Stimulated activated CD8-positive, alpha-beta memory T cell treated with anti-CD3 and anti-CD28 coated beads, Interleukin-4, amount 100 ng/mL, for 48 hours (primary cell): ENCODE measurements at places on chromosomes 6 and 20.
A peak's percentile ranks its signal among the peaks of the same experiment; 100 is the strongest.

DNA sequence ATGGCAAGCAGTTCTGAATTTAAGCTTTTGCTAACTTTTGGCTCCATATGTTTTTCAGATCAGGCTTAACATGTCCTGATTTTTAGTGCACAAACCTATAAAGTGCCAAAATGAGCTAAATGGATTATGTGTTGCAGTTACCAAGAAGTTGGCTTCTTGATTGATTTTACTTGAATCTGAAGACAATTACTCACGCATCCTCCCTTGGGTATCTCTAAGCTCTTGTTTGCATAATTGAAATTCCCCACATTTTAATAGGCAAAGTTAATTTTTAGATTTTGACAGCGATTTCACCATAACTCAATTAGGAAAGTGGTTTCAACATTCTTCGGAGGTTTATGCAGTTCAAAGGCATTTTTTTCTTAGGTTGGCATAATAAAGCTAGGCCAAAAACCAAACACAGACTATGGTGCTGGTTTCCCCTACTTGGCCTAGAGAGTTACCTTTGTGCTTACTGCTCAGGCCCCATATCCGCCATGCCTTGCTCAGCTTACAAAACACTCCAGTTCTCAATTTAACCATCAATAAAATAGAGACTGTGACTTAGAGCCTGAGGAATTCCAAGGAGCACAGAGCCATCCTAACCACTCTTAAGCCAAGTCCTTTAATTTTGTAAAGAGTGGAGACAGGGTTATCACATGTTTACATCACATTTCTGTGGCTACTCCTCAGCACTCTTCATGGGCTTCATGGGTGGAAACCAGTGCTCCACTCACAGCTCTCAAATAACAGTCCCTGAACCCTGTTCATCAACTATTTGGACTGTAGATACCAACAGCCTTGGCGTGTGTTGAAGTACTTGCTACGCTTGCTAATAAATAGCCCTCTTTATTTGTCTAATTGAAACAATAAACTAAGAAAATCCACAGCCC is 32.1 kb downstream of the LAMA4 start:
- no peak for DNase-seq

GRCh38 chr20:25272223-25273000 is 24.5 kb downstream of the PYGB start:
- DNase-seq: no peak

- no peak for DNase-seq
Measured at GRCh38 chr20:25281541-25281991, 33.7 kb downstream of the PYGB start.

DNA sequence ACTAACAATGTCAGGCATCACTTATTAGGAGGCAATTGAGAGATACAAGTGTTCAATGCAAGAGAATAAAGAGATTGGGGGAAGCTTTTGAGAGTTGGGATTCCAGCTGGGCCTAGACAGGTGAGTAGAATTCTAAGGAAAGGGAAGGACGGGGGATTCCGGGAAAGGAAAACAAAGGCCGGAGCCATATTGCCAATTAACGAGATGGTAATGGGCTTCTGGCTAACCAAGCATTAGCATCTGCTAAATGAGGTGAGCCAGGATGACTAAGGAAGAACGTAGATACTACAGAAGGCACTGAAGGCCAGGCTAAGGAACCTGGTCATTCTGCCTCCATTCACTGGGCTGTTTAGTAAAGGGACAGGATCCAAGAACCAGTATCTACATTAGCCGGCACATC is 10.5 kb downstream of the FYN start:
- no peak for DNase-seq

DNA sequence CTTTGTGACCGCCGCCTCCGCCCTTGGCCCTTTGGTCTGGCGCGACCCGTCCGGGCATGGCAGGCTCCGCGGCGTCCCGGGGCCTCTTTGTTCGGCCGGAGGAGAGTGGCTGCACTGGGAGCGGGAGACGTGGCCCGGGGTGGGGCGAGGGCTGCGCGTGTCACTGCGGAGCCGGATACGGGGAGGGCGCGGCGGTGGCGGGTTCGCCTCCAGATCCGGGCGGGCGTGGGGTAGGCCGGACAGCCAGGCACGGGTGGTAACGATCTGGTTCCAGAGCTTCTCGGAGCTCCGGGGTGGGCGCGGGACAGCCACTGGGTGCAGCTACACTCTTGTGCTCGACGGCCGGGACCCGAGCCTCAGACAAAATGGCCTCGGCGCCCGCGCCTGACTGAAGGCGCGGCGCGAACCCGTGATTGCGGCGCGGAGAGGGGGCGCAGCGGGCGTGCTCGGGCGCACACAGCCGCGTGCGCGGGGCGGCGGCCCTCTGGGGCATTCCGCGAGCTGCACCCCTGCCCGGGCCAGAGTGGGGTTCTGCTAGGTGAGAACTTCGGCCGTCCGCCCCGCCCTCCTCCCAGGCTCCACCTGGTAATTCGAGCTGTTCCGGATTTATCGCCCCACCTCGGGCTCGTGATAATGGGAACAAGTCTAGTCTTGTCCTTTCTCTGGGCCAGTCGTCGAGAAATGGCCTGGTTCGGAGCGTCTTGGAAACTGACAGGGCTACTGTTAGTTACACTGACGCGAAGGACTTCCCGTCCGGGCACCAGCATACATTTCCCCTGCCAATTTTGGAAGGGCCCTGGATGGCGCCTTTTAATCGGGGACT is 1.0 kb downstream of the LOC128125822 start:
- peak; percentile 75 for DNase-seq

GRCh38 chr6:145071836-145072235 is 663.5 kb downstream of the EPM2A start:
- DNase-seq: no peak

DNA sequence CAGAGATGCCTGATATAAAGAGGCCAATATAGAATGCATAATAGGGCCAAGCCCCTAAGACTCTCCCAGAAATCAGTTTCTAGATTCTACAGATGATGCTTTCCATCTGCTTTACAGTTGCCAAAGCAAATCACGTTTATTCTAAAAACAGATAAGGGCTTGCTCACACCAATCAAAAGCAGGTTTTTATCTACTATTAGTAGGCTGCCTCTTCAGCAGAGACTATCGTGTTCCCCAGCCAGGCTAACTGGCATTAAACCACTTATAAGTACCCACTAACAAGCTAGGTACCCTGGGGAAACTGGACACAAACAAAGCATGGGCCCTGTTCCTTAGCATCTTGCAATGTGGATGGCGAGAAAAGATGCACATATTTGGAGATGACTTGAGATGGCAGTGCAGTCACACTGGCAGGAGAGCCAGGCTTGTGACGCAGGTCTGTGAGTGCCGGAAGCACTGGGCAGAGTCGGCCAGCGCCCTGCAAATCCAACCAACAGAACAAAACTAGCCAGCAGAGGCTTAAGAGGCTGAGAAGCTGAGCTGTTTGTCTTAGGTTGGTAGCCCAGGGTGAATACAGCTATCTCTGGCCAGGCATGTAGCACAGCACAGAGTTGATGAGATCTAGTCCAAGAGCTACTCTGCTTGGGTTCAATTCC is 73.4 kb downstream of the GFOD1 start:
- DNase-seq: no peak

GRCh38 chr6:95142661-95143335 is 434.5 kb upstream of the MANEA start:
- DNase-seq: no peak

DNA sequence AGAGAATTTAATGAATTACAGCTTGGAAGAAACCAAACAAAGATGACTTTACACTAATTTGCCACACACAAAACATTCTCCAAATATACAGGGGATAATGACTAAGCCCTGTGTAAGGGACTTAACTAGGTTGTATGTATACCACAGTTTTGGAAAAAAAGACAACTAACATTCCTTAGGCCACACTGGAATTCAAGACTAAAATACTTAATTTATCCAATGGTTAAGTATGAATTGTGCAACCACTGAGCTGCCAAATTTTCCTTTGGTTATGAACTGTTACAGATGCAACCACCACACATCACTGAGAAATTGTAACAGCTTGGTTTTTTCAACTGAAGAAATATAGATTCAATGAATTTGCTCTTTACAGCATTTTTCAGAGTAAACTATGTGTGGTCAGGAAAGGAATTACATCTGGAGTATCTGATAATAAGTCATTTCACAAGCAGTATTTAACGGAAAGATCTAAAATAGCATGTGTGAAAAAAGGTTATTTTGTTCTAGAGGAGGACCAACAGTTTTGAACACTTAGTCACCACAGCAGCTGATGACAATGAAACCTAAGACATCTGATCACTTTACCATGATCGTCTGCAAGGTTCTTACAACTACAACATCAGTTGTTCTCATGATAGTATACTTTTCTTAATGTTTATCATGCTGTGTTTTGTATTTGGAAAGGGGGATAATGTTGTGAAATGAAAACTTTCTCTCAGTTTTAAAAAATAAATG is 318.8 kb downstream of the BCKDHB start:
- DNase-seq: no peak

GRCh38 chr20:20791664-20792568 is 79.5 kb upstream of the RALGAPA2 start:
- no peak for DNase-seq

DNA sequence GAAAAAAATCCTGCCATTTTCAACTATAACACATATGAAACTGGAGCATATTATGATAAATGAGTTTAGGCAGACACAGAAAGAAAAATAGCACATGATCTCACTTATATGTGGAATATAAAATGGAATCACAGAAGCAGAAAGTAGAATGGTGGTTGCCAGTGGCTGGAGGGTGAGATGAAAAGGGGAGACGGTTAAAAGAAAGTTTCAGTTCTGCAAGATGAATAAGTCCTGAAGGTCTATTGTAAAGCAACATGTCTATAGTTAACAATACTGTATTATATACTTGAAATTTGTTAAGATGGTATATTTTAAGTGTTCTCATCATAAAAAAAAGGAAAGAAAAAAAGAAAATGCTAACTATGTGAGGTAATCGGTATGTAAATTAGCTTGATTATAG is 503.9 kb downstream of the EPHA7 start:
- no peak for DNase-seq

- no peak for DNase-seq
Measured at GRCh38 chr6:101921829-101922450, 528.4 kb downstream of the GRIK2 start.

GRCh38 chr6:114052141-114052540 is 81.2 kb upstream of the HDAC2 start:
- DNase-seq: no peak

DNA sequence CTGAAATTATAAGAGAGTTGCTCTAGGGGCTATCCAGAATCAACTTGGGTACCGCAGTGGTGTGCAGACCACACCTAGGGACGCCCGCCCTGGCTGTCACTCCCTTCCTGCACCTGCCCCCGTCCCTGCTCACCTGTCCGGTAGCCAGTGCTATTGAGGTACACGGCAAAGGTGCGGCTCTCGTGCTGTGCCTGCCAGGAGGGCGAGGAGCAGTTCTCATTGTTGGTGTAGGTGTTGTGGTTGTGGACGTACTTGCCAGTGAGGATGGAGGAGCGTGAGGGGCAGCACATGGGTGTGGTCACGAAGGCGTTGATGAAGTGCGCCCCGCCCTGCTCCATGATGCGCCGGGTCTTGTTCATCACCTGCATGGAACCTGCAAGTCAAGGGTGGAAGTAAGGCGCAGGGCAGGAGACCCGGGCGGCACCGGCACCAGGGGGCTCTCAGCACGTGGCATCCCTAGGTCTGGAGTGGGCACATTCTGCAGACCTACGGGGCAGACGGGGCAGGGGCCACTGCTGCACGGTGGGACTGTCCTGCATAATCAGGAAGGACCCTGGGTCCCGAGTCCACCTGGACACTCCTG is 48.6 kb downstream of the SULF2 start:
- no peak for DNase-seq

DNA sequence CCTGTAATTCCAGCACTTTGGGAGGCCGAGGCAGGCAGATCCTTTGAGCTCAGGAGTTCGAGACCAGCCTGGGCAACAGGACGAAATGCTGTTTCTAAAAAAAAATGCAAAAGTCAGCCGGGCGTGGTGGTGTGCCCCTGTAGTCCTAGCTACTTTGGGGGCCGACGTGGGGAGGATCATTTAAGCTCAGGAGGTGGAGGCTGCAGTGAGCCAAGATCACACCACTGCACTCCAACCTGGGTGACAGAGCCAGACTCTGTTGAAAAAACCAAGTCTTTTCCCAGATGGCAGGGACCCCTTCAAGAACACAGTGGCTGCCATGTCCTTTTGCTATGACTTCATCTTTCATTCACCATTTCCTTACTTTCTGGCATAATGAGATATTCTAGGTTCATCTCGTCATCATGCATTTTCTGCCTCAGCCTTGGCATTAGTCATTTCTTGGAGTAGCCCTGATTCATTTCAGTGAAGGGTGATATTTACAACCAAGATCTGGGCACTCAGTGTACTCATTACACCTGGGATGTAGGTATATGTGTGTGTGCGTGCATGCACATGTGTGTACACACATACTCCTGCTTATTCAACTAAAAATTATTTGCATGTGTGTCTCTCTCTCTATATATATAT is 61.4 kb upstream of the TOX2 start:
- no peak for DNase-seq

DNA sequence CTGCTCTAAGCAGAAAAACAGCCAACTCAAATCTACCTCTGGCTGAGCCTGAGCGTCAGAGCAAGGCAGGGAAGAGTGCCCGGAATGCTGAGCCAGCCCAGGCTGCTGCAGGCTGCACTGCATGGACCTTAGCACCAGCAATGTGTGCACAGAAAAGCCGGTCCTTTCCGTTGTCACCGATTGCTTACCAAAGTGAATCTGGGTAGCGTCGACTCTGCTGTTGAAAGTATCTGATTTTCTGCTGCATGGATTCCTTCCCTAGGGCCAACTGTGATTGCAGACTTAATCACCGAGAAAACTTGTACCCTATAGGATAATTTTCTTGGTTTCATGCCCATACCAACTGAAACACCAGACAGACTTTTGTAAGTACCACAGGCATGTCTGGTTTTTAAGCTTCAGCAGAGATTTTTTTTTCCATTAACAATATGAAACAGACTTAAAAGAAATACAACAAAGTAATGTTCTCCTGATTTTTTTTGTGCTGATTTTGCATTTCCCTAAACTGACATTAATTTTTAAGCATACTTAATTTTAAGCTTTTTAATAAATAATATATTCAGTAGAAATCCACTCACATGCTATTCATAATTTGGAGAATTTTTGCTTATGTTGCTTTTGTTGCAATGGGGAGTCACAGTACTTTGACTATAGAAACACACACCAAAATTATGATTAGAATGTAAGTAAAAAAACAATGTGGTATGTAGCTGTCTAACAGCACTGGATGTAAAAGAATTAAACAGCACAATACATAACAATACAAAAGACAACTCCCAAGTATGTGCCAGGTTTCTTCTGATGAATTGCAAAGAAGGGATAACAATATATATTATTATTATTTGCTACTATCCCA is 218.0 kb downstream of the THBS2 start:
- DNase-seq: no peak

DNA sequence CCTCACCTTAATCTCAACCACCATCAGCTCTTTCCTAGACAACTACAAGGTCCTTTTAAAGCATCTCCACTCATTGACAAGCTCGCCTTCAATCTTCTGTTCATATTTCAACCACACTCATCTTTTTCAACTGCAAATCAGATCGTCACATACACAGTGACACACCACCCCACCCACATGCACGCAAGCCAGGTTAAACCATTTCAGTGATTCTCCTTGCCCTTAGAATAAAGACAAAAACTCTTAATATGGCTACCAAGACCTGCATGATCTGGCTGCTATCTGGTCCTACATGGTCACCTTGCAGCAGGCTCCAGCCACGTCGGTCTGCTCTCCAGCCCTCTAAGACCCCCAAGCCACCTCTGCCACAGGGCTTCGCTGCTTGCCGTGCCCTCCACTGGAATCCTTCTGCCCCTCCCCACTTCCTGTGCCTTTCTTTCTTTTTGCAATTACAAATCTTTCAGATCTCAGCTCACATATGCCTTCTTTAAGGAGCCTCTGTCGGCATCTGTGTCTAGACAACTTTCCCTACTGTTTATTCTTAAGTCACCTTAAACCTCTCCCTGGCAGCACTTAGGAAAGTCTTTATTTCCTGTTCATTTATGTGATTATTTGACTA is 507.3 kb upstream of the ARID1B start:
- peak; percentile 42 for DNase-seq
